Tibial nerve (tissue), 4 donors: ENCODE measurements at places on chromosomes 7 and 10.

GRCh38 chr7:121473645-121474300 lies 77.7 kb upstream of the FAM3C start:
- DNase-seq, result no peak

- DNase-seq, result no peak
These were observed 53.8 kb downstream of the ARL5B start for GRCh38 chr10:18713077-18713476.

DNA sequence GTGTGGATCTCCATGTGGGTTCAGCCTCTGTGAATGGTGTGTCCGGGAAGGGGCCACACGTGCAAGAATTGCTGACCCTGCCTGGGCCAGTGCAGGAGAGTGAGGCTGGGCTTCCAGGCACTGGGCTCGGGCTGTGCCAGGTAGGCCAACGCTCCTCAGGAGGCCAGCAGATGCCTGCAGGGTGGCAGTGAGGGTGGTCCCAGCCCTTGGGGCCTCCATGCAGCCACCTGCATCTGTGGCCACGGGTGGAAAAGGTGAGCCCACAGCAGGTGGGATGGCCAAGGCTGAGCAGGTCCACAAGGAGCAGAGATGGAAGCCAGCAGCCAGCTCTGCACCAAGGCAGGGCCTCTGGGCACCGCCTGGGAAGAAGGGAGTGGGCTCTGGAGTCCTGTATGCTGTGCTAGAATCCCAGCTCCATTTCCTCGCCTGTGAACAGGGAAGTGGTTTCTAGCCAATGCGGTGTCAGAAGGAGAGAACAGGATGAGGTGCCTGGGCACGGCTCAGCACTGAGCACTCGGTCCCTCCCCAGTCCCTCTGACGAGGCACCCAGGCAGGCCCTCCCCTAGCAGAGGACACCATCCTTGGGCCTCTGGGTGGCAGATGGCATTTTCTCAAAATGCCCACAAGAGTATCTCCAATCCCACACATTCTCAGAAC lies 31.1 kb upstream of the RET start:
- DNase-seq, result peak; percentile 6

GRCh38 chr10:4981722-4982471 lies 18.7 kb downstream of the AKR1C1 start:
- peak; percentile 16 for DNase-seq

- peak; percentile 28 for DNase-seq
These were observed 18.8 kb downstream of the CELF2 start for GRCh38 chr10:11036424-11037011.

DNA sequence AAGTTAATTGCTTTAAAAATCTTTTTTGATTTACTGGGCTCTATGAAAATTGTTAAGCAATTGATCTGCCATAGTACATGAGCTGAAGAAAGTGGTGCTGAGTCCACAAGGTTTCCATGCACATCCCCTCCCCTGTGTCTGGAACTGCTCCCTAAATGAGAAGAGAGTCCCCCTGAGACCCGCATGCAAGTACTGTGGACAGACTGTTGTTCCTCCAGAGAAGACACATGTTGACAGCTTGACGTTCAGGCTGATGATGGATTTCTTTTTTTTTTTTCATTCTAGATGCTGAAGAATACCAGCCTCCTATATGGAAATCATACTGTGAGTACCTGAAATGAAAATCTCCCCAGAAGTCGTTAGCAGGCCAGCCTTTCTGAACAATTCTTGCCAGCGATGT lies 159.8 kb downstream of the CHN2 start:
- no peak for DNase-seq

- DNase-seq, result no peak
These were observed 436.0 kb downstream of the PAXIP1 start for GRCh38 chr7:154566877-154567276.

DNA sequence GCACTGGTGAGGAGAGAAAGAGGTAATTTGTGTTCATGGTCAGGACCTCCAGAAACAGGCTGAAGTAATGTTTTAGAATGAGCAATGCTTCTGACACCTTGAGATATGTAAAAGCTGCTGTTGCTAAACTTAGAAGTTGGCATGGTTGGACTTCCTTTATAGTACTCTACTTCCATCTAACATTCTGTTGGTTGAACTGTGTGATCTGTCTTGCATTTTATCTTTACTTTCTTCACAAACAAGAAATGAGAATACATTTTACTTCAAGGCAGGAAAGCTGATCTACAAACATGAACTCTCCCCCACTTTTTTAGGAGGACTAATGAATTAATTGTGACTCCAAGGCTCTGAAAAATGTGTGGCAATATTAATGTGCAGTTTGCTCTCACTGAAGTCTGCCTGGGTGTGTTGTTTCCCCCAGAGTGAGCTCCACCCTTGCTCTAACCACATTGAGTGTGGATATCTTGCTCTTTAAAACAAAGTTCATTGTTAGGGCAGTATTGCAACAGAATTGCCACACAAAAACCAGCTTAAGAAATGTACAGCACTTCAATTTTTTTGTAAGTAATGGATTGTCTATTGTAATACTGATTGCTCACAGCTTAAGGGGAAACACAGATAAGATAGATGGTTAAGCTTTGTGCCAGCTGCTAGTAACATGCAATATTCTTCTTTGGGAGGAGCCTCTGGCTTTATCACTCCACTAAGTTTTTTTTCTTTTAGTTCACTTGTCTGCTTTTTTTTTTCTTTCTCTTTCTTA lies 69.0 kb downstream of the ADD3 start:
- peak; percentile 80 for DNase-seq

GRCh38 chr10:14815681-14816080 lies 22.2 kb downstream of the CDNF start:
- no peak for DNase-seq

DNA sequence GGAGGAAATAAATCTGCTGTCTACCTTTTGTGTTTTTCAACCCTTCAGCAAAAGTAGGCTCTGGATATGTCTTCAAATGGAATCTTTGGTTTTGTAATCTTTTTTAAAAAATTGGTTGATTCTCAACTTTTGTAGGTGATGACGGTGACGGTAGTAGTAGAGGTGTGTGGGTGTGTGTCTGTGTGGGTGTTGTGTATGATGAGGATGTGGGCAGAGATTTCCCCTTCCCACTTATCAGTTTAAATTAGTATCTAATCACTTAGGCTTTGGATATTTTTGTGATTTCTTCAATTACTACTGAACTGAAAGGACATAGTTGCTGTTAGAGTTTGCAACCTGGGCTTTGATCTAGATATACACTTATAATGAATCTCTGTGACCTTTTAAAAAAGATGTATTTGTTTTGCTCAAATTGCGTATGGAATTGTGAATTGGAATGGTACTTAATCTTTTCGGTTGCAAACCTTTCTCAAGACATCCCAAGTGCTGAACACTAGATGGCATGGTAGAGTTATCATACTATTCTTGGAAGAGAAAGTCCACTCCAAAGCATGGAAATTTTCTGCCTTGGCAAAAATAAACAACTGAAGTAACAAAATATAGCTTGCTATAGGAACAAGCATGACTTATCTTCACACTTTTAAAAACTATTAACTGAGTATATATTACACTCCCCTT lies 51.9 kb upstream of the A1CF start:
- no peak for DNase-seq

- no peak for DNase-seq
These were observed 86.7 kb upstream of the IL6 start for GRCh38 chr7:22640269-22640668.

GRCh38 chr7:149171892-149172533 lies 23.3 kb upstream of the ZNF282 start:
- no peak for DNase-seq

GRCh38 chr7:123966936-123967335 lies 41.9 kb downstream of the SPAM1 start:
- no peak for DNase-seq

- no peak for DNase-seq
These were observed 552 bp downstream of the IL15RA start for GRCh38 chr10:5976512-5977470.

DNA sequence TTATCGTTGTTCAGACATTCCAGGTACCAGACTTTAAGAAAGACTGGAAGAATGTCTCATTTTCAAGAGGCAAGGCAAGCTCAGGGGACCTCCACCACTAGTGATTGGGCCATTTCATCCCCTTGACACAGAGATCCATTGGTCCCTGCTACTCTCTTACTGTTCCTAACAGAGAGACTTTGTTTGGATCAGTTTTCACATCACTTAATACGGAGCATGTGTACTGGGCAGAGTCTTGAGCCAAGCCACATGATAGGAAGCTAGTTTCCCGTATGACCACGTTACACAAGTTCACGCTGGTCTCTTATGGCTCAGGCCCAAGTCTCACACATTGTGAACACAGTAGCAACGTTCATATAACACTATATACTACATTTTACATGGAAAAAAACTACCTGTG lies 269.9 kb downstream of the BAMBI start:
- DNase-seq, result peak; percentile 57

DNA sequence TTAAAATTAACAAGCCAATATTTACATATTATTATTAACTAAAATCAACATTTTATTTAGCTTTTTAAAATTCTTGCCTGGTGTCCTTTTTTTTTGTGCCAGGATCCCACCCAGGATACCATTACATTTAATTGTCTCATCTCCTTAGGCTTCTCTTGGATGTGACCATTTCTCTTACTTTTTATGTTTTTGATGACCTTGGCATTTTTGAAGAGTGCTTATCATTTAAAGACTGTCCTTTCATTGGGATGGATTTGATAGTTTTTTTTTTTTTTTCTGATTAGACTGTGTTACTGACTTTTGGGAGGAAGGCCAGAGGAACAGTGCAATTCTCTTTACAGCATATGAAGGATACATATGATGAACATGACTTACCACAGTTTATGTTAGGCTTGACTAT lies 181.4 kb upstream of the SMIM30 start:
- no peak for DNase-seq

DNA sequence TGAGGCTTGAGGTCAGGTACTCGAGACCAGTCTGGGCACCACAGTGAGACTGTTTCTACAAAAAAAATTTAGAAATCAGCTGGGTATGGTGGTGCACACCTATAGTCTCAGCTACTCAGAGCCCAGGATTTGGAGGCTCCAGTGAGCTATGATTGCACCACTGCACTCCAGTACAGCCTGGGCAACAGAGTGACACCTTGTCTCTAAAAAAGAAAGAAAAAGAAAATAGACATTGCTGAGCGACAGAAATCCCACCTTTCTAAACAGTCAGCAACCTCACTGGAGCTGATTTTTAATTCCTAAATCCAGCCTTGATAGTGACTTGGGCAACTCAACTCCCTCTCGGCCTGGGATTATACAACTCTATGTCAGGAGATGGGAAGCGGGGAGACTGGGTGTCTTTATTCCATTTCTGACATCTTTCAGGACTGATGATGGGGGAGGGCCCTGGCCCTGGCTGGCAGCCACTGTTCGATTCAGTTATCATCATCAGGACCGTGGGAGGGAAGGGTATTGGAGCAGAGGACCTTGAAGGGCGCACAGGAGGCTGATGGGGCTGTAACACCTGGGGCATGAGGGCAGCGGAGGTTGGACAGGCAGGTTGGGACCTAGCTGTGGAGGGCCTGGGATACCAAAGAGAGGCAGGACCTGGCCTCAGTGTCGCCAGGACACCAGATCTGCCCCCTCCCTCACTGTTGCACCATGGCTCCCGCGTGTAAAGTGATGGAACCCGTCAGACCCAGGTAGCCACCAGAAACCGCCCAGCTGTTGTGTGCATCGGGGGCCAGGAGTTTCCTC lies 14.7 kb downstream of the HSPB1 start:
- DNase-seq, result no peak

- DNase-seq, result no peak
These were observed 57.0 kb upstream of the NMT2 start for GRCh38 chr10:15225511-15225910.

DNA sequence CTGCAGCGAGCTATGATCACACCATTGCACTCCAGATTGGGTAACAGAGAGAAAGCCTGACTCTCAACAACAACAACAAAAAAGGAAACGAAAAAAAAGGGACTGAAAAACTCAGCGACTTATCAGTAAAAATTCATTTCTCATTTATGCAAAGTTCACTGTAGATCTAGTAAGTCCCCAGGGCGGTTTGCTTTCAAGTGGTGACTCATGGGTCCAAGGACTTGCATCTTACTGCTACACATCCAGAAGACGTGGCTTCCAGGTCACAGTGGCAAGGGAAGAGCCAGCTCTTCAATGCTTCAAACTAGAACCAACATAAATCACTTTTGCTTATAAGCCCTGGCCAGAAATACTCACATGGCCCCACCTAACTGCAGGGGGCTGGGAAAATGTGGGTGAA lies 178.3 kb upstream of the AUTS2 start:
- no peak for DNase-seq

- no peak for DNase-seq
These were observed 74.2 kb downstream of the ARMC3 start for GRCh38 chr10:23001901-23002516.

GRCh38 chr7:98651760-98652159 lies 34.7 kb downstream of the NPTX2 start:
- DNase-seq, result no peak

- DNase-seq, result no peak
These were observed 276.6 kb downstream of the GPR158 start for GRCh38 chr10:25451401-25451800.

DNA sequence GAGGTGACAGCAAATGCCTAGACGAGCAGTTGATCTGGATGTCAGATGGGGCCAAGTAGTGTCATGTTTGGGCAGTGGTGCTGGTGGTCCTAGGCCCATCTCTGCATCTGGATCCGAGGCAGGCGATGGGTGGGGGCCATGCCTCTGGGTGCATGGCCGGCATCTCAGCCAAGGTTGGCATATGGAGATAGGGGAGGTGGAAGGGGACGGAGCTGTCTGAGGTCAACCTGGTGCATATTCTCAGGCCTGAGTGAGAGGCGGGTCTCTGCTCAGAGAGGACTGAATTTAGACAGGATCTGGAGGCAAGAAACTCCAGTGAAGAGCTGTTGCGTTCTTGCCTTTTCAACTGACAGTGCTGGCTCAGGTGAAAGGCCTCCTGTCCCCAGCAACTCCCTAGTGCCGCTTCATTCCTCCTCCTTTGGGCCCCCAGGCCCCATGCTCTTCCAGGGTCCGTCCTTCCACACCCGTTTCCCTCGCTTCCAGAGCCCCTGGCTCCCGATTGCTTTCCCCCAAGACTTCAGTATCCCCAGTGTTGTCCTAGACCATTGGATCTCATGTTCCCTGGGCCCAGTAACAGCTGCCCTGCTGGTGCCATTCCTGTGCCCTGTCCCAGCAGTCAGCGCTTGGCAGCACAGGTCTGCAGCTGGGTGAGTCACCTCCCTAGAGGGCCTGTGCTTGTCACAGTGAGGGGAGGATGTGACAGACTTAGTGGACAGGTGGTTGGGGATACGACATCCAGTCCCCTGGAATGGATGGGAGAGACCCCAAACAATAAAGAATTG lies 32.6 kb downstream of the GBX1 start:
- DNase-seq, result no peak

DNA sequence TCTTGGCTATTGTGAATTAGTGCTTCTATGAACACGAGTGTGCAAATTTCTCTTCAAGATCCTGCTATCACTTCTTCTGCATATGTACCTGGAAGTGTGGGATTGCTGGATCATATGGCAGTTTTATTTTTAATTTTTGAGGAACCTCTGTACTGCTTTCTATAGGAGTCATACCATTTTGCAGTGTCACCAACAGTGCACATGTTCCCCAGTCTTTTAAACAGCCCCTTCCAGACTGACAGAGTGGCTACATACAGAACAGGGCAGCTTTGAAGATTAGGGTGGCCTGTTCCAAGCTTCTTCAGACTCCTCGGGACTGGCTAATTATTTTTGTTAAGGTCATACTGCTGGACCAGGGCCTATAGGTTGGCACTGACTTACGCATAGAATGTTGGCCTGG lies 82.9 kb downstream of the AUTS2 start:
- DNase-seq, result no peak

- DNase-seq, result no peak
These were observed 185.1 kb downstream of the ATRNL1 start for GRCh38 chr10:115278294-115278693.

- DNase-seq, result no peak
These were observed 362.5 kb downstream of the MALRD1 start for GRCh38 chr10:19411119-19411518.

GRCh38 chr10:89503151-89503550 lies 32.2 kb downstream of the SLC16A12 start:
- no peak for DNase-seq
